ENCODE measurements at places on chromosomes 16 and 17. TPM values are rescaled to one million over a fixed set of nuclear protein-coding genes. Genes with fewer than 3 reads are reported as not detected.

Gene KRT31
- not detected for polyA plus RNA-seq

Gene ABCC3
- 21.7 TPM for polyA plus RNA-seq

Gene CHST5
- not detected for polyA plus RNA-seq

GRCh38 chr17:61157246-61157886 is 242.3 kb upstream of the TBX2 start:
- DNase-seq: no peak

GRCh38 chr17:21164216-21164615 is 37.5 kb downstream of the DHRS7B start:
- no peak for DNase-seq

DNA sequence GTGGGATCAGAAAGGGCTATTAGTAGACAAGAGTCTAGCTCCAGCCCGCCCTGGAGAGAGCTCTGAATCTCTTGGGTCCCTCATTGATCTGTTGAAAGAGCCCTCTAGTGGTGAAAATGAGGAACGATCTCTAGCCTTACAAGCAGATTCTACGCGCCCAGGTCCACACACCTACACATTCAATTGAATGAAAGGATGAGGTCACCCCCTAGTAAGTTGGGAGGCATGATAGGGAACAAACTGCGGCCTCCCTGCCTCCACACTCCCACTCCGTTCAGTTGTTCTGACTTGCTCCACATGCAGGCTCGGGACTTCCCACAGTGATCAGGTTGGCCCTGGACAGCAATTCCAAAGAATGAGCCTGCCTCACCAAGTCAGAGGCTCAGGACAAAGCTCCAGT is 2.9 kb upstream of the CACNG3 start:
- no peak for DNase-seq

DNA sequence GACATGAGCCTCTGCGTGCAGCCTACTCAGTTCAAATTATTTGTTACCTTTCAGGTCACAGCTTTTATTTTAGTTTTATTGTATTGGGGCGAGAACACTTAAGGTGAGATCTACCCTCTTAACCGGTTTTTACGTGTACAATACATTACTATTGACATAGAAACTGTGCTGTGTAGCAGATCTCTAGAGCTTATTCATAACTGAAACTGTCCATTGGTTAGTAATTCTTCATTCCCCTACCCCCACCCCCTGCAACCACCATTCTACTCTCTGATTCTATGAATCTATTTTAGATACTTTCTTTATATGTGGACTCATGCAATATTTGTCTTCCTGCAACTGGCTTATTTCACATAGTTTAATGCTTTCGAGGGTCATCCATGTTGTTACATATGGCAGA is 43.5 kb downstream of the KNOP1 start:
- no peak for DNase-seq

Gene KCNG4
- polyA plus RNA-seq: not detected

GRCh38 chr17:73482894-73483293 is 161.4 kb downstream of the SDK2 start:
- no peak for DNase-seq

- no peak for DNase-seq
Measured at GRCh38 chr17:29245401-29245800, 1.3 kb upstream of the CRYBA1 start.

DNA sequence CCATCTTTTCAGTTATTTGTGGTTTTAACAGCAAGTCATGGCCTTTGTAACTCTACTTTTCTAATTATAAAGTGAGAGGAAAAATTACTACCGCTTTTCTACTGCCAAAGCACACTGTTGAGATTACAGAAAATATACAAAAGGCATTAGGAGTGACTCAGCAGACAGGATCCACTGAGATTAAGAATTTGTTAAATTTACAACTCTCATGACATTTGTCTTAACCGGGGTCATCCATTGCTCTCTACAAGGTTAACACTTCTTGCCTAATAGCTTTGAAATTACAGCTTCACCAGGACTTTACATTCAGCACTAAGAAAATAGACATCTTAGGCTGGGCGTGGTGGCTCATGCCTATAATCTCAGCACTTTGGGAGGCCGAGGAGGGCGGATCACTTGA is 93.4 kb downstream of the SSH2 start:
- DNase-seq: no peak

DNA sequence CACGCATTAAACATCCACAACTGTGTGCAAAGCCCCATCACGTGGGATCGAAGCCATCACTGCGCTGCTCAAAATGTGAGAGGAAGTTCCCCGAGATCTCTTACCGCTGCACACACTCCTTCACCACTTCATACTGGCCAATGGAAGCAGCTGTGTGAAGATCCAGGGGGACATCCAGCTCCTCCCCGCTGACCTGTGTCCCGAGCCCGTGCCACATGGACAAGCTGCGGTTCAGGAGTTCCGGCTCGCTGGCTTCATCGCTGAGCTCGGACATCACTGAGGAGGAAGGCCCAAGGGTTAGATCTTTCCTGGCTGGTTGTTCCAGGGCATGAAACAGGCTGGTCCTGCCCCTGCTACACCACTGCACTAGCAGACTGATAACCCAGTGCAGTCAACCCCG is 4.2 kb downstream of the ANKS3 start:
- DNase-seq: no peak

GRCh38 chr16:87968541-87968940 is 17.3 kb downstream of the BANP start:
- peak; percentile 59 for DNase-seq

Gene SHISA9
- polyA plus RNA-seq: not detected

GRCh38 chr16:66751053-66751302 is 431 bp downstream of the DYNC1LI2 start:
- no peak for DNase-seq

DNA sequence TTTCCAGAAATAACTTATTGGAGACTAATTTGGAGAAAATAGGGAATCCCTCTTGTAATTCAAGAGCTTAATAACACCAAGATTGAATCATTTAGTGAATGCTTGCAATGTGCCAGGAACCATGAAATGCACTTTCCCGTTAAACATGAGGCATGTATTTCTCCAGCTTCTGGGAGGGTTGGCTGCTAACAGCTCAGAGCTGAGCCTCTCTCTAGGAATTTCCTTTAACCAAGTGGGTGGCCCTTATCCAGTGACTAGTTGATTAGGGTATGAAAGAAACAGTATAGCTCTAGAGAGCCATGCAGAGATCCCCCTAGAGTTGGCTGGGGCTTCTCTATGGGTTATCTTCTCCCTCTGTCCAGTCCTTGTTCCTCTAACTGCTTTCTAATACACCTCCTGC is 356.4 kb upstream of the GOT2 start:
- DNase-seq: no peak

Gene KRT36
- not detected for polyA plus RNA-seq

DNA sequence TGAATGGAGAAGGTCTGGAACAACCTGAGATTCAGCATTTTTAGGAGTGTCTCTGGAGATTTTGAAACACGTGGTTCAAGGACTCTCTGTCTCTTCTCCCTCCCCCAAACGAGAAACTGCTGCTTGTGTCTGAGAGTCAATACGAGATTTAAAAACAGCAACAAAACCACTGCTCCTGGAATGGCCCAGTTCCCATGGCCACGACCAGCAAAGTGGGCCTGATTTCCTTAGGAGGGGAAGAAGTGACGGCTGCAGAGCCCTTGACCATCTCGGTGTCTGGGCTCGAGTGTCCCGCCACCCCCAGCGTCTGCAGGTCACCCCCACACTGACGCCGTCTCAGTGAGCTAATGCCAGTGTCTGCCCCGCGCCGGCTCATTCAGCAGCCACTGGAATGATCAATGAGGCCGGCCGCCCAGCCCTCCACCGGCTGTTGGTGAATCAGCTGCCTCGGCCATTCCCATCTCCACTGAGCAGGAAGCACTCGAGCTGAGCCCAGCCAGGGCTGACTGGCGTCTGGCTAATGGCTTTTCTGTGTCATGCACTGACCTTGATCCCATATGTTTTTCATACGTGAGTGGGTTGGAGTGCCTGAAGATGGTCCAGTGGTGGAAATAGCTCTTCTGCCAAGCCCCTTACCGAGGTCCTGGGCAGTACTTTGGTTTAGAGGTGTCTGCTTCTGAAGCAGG is 151.8 kb downstream of the PITPNC1 start:
- peak; percentile 59 for DNase-seq

GRCh38 chr17:63190821-63191370 is 224.9 kb downstream of the TANC2 start:
- DNase-seq: no peak

Gene FBXO39
- 0.12 TPM for polyA plus RNA-seq

- DNase-seq: no peak
Measured at GRCh38 chr16:30837904-30838303, 50.9 kb upstream of the ZNF629 start.

DNA sequence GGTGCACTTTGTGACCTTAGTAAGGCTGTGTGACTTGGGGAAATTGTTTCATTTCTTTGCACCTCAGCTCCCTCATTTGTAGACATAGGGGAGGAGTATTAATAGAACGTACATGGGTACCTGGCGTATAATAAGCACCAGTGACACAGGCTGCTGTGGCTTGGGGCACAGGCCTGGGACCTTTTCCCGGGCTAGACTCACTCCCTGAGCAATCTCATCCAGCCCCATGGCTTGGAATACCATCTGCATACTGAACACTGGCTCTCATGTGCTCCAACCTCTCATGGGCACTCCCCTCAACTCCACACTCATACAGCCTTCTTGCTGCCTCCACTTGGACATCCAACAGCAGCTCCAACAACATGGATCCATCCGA is 41.0 kb upstream of the MRPS23 start:
- no peak for DNase-seq

Gene TK2
- 34.2 TPM for polyA plus RNA-seq

DNA sequence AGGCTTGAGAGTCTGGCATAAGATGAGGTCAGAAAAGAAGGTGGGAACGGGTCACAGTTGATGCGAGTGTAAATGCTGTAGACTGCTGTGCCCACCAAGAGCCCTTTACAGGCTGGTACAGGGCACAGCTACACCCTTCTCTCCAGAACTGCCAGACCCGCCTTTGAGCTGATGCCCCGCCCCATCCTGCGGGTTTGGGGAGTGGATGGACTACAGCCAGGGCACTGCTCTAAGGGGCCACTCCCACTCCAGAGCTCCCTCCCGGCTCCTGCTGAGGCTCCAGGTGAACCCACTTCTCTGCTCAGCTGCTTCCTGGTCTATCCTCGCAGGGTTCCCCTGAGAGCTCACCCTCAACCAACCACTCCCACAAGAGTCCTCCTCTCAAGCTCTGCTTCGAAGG is 12.3 kb downstream of the MEIOB start:
- DNase-seq: no peak

- DNase-seq: no peak
Measured at GRCh38 chr16:75074920-75075687, 41.5 kb downstream of the LDHD start.

DNA sequence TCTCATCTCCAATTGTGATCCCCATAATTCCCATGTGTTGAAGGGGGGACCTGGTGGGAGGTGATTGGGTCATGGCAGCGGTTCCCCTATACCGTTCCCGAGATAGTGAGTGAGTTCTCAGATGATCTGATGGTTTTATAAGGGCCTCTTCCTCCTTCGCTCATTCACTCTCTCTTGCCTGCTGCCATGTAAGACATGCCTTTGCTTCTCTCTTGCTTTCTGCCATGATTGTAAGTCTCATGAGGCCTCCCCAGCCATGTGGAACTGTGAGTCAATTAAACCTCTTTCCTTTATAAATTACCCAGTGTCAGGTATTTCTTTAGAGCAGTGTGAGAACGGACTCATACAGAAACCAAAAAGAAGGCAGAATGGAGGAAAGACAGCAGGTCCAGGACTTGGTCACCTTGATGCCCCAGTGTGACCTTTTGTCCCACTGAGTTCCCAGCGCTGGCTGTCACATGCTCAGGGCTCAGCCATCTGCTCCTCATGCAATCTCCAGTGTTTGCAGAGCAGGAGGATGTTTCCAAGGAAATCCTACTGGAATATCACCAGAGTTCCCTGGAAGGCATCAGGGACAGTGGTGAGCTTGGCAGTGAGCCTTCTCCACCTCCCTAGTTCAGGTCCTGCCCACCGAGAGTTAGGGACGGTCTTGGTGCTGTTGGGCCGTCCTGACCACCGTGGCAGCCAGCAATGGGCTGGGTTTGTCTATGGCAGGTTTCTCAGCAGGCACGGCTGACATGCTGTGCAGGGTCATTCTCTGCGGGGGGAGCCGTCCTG is 96.7 kb downstream of the SEC14L1 start:
- DNase-seq: no peak

DNA sequence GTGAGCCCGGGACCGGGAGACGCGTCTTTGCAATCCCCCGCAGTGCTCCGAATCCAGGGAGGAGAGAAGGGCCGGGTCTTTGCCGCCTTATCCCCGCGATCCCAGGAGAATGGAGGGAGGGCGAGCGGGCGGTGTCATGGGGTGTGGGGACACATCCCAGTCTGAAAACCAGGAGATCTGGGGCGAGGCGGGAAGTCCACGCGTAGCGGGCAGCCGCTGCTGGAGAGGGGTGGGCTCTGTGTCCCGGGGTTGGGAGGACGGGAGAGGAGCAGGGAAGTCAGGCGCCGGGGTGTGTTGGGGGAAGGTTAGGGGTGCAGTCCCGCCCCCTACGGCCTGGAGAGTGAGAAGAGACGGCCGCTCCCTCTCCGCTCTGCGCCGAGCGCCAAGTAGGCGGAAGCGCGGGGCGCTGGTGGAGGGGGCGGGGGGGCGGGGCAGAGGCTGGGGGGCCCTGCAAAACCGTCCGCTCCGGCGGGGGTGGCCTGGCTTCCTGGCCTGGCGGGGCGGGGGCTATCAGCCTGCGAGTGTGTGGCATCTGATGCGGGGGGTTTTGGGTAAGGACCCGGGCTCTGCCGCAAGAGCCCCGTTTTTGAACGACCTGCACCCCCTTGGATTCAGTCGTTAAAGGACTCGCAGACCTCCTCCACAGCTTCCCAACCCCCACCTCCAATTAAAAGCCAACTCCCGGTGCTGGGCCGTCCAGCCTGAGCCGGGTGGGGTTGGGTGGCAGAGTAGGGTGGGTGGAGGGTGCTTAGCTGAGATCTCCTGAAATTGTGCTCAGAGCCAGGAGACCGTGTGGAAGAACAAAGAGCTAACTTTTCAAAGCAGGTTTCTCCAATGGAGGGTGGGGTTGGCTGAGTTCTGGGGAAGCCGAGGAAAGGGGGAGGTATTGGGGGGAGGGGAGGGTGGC is 654 bp downstream of the LASP1 start:
- no peak for DNase-seq

DNA sequence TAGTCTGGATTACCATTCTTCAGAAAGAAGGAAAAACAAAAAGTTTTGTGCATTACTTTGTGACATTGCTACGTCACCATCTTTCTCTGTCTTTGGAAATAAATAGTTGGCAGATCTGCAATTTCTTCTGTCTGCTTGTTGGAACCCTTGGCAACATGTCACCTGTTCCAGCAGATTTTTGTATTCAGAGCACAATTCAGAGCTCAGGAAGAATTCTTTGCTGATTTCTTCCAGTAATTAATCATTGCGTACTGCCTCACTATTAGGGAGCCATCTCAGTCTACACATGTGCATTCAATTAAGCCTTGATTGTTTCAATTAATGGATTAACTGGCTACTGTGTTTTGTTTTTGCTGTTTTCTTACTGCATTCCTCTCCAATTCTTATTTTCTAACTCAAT is 467.2 kb downstream of the CDH8 start:
- no peak for DNase-seq

All from AG04450 (cell line).